ENCODE measurements at places on chromosomes 11 and 22. TPM values are rescaled to one million over a fixed set of nuclear protein-coding genes. Genes with fewer than 3 reads are reported as not detected.

GRCh38 chr22:19844377-19845053 is 10.2 kb downstream of the GNB1L start:
- DNase-seq: peak; percentile 80

GRCh38 chr11:117620086-117620485 is 176.9 kb downstream of the DSCAML1 start:
- no peak for DNase-seq

PAK1 gene
- 6.1 TPM for total RNA-seq

DNA sequence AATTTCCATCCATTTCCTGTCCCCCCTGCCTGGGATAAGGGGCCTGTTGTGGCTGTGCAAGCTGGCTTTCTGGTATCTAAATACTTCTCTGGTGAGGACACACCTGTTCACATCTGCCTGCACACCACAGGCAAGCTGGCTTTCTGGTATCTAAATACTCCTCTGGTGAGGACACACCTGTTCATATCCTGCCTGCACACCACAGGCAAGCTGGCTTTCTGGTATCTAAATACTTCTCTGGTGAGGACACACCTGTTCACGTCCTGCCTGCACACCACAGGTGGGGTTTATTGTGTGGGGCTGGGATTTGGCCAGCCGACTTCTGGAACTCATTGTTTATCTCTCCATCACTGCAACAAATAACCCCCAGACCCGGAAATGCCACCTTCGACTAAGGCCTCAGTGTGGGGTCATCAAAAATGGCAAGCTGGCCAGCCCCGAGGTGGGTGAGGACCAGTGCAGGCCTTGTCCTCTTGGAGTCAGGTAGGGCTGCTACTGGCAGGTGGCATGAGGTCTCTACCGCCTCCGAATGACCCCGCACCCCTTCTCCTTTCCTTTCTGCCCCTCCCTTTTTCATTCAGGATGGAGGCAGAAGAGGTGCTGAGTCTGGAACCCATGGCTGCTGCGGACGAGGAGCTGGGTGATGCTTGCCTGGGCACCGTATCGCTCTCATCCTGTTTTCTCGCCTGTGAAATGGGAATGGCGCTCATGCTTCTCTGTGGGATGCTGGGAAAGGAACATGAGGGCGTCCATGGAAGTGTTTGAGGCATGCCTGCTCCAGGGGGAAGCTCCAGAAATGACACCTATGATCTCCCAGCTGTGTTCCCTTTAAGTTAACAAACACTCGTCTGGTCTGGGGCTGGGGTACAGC is 43.5 kb upstream of the MYEOV start:
- DNase-seq: no peak

CCDC73 gene
- total RNA-seq: not detected

- no peak for DNase-seq
These were observed 830 bp downstream of the C11orf97 start for GRCh38 chr11:94513091-94513490.

CENATAC gene
- 10.0 TPM for total RNA-seq

LARGE1 gene
- 140 TPM for total RNA-seq

- DNase-seq: no peak
These were observed 22.7 kb upstream of the OR4B1 start for GRCh38 chr11:48193876-48194275.

DNA sequence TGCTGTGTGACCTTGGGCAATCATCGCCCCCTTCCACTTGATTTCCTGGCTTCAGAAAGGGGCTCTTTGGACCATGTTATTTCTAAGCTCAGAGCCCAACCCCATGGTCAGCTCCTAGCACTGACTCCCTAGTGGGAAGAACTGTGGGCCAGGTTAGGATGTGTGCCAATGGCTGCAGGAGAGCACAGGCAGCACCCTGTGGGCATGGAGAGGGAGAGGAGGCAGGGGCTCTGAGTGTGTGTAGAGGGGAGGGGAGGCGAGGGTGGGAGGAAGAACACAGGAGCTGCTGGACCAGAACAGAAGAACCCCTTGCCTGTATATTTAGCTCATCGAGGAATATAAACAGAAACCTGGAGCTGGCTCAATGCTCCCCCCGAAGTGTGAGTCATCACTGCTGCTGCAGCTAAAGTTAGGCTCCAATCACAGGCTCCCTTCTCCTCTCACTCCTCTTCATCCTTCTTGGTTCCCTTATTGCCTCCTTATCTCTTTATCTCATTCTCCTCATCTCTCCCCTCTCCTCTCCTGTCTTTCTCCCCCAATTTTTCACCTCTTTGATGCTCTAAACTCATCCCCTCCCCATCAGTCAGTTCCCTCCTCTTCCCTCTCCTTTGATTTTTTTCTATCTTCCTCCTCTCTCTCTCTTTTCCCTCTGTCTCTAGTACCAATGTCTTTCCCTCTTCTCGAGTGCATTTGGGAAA is 14.5 kb upstream of the RPS19BP1 start:
- DNase-seq: no peak

GRCh38 chr22:46178755-46179505 is 28.6 kb downstream of the PPARA start:
- no peak for DNase-seq

DNA sequence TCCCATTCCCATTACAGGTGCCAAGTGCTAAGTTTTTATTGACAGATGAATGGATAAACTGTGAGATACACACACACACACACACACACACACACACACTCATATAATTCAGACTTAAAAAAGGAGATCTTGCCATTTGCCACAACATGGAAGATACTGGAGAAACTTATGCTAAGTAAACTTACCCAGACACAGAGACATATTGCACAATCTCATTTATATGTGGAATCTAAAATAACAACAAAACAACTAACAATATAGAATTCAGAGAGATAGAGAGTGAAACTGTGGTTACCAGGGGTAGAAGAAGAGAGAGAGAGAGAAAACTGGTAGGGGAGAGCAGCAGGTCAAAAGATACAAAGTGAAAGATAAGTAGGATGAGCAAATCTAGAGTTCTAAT is 1.4 kb downstream of the MS4A6E start:
- DNase-seq: no peak

DNA sequence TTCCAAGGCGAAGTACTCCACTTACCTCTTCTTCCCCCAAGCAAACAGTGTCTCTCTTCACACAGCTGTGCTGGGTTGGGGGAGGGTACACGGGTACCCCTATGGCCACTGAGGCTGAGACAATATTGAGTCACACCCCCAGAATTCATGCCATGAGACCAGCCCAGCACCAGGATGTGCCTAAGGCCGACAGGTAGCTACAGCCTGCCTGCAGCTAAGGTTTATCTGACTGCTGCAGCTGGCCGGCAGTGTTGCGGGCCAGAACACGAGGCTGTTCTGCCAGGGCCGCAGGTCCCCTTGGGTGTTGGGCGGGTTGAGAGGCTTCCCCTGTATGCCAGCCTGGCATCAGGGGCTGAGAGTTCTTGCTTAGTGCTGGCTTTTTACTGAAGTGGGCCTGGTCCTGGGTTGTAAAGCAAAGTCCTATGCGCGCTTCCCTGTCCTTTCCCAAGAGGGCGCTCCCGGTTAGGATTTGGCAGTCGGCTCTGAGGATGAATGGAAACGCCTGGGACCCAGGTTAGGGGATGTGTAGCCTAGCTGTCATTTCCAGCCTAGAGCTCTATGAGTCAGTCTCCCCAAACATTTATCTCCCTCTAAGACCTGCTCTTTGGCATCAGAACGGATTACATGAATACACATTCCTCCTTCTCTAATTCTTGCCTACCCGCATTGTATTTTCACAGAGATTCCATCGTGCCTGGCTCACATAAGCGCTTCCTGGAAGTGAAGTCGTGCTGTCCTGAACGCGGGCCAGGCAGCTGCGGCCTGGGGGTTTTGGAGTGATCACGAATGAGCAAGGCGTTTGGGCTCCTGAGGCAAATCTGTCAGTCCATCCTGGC is 7.1 kb downstream of the USP18 start:
- DNase-seq: peak; percentile 73

KCTD14 gene
- total RNA-seq: not detected

GRCh38 chr11:61129639-61130523 is 27.6 kb downstream of the CD5 start:
- DNase-seq: peak; percentile 91

GRCh38 chr22:24406322-24407277 is 20.8 kb upstream of the ADORA2A start:
- no peak for DNase-seq

- DNase-seq: no peak
These were observed 43.8 kb downstream of the SLC1A2 start for GRCh38 chr11:35375332-35376117.

OLFML1 gene
- total RNA-seq: 6.5 TPM

- no peak for DNase-seq
These were observed 26.3 kb upstream of the CSF2RB start for GRCh38 chr22:36887162-36887561.

GRCh38 chr11:118000067-118000849 is 14.1 kb downstream of the IL10RA start:
- no peak for DNase-seq

DNA sequence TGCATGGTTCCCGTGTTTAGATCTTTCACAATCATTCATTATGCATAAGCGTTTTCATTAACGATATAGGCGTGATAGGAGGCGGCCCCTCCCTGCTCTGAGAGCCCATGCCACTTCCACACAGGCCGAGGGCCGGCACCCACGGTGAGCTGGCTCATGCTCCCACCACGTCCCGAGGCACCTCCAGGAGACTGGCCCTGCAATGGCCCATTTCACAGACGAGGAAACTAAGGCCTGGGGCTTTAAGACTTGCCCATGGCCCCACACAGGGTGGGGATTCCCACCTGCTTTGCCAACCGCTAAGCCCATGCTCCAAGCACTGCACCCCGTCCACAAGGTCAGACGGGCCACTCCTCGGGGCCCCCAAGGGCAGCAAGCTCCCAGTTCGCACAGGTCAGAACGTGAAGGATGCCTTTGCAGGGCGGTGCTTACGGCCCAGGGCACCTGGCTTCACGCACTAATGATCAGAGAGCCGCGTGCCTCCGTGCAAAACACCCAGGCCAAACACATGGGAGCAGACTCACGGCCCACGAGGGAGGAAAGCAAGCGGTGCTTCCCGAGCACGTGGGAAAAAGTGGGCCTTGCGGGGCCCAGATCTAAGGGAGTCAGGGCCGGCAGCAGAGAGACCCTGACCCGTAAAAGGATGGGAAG is 8.3 kb downstream of the OSBPL5 start:
- peak; percentile 41 for DNase-seq

DNA sequence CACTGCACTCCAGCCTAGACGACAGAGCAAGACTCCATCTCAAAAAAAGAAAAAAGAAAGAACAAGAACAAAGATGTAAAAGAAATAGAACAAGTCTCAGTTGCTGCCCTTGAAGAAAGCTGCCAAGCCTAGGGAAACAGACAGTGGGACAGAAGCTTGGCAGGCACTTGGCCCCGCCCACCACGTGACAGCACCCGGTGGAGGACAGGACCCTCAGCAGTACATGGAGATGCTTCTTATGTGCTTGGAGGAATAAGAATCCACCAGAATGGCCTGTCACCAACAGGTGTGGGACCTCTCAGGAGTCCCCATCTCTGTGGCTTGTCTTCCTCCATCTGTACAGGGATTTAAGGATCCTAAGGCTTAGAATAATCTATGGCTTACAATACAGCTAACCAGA is 7.6 kb upstream of the TMPRSS6 start:
- DNase-seq: no peak

DNA sequence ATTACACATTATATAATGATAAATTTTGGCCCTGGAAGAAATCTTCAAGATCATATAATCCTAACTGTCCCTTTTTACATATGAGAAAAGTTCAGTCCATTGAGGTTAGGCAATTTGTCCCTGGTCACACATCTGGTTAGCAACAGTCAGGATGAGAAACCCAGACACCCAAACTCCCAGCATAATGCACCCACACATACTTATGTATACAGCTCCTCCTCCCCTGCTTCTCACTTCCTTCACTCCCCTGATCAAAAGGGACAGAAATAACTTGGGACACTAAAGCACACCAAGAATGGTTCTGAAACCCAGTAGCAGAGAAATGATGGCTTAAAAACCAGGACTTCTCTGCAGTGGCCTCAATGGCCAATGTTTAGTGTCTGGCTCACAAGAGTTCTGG is 11.1 kb downstream of the NUMA1 start:
- no peak for DNase-seq

DNA sequence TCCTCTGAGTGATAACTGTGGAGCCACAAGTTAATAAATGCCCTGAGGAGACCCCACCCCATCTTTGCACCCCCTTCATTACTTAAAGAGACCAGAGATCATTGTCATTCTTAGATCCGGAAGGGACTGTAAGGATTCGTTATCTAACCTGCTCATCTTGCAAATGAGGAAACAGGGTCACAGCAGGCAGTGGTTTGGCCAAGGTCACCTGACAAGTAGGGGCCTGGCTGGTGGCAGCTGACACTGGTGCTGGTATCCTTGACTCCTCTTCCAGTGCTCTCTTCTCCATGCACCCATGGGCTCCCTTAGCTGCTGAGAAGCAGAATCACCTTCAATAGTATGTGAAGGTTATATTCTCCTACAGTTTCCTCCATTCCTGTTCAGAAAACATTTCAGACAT is 151.6 kb downstream of the GRIK4 start:
- no peak for DNase-seq

- no peak for DNase-seq
These were observed 42.9 kb downstream of the LINC01488 start for GRCh38 chr11:69524291-69524882.

DNA sequence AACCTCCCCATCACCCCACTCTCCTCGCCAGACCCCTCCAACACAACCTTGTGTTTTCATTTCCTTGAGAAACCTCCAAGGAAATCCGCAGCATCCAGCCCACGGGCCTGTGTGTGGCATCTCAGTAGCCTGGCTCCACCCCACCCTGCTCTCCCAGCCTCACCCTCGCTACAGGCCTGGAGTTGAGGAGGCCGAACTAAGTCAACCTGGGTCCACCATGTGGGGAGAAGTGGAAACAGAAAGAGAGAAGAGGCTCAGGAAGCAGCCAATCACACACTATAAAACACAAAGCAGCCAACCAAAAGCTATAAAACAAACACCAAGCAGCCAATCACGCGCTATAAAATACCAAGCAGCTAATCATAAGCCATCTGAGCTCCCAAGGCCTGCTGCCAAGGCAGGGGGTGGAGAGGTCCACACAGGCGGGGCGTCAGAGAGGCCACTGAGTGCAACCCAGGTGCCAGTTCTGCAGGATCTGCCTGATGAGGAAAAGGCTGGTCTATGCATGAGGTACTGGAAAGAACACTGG is 72.0 kb downstream of the MICAL3 start:
- no peak for DNase-seq

- DNase-seq: no peak
These were observed 14.0 kb upstream of the ARHGAP8 start for GRCh38 chr22:44738347-44738715.

SPI1 gene
- total RNA-seq: 11.1 TPM

GRCh38 chr11:206526-207207 is 532 bp downstream of the BET1L start:
- DNase-seq: peak; percentile 54

Data from Right ventricle myocardium superior (tissue), 1 donor.